Fibroblast of skin of left quadriceps (primary cell): ENCODE measurements at places on chromosomes 3 and 15.
A peak's percentile ranks its signal among the peaks of the same experiment; 100 is the strongest.

DNA sequence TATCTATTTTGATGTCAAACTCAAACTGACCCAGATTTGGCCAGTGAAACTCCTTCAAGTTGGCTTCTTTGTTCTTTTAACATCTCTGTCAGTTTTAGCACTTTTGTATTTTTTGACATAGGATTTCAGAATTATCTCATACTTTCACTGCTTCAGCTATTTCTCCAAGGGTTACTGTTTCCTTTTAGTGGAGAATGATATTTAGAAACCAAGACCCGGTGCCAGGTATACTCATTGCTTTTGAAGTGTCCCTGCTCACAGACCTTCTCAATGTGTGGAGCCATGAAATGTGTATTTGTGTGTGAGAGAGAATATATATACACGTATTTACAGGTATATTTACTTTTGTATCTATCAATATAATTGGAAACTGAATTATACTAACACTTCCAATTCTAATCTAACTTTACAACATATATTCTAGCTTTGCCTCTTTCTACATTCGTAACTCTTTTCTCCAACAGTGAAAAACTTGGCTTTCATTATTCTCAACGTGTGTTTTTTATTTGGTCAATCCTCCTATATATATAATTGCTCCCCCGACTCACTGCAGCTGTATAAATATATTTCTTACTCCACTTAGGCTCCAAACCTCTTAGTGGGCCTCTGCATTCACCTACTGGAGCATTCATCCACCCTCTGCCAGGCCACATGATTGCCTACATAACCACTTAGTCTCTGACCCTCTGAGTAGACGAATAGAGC is 54.0 kb downstream of the OTOL1 start:
- no peak for DNase-seq

- DNase-seq = no peak
Observed at GRCh38 chr3:13002398-13003124, 70.7 kb downstream of the IQSEC1 start.

GRCh38 chr3:157122116-157122515 is 37.8 kb downstream of the CCNL1 start:
- DNase-seq = peak; percentile 89

- DNase-seq = no peak
Observed at GRCh38 chr3:133894353-133895207, 1.1 kb downstream of the RAB6B start.

DNA sequence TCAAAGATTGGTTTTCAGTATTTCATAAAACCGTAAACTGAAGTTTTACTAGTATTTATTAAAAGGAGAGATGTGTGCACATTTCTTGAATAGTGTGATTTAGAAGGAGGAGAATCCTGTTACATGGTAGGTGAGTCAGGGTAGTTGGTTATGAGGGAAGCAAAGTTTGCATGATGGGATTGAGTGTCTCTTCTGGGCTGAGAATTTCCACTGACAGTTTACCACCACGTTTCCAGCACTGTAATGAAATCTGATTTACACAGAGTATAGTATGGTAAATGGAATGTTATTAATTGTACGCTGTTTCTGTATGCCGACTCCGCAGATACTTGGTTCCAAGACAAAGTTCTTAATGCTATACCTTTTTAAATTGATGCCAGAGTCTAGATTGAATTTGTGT is 1.6 kb downstream of the NECTIN3 start:
- DNase-seq = no peak

GRCh38 chr15:60933900-60934885 is 294.9 kb downstream of the RORA start:
- DNase-seq = no peak

- DNase-seq = peak; percentile 34
Observed at GRCh38 chr15:76393614-76394013, 57.0 kb downstream of the ISL2 start.

DNA sequence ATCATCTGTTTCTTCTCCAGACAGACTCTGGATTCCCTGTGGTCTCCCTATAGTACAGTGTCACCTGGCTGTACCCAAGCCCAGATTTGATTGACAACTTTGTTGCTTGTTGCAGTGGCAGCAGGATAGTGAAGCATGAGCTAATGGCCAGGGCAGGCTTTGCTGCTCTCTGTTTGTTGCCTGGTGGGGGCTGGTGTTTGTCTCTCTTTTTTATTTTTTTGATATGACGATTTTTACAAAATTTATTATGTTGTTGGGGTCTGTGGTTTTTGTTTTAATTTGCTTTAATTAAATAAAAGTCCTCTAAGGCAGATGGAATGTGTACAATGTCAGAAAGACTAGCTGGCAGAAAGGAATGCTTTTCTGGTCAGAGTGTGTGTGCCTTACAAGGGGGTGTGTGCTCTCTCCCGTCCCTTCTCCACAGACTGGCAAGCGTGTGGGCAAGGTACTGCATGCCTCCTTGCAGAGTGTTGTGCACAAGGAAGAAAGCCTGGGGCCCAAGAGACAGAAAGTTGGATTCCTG is 15.2 kb upstream of the CLEC3B start:
- peak; percentile 86 for DNase-seq

- peak; percentile 14 for DNase-seq
Observed at GRCh38 chr15:33292717-33293307, 18.0 kb upstream of the RYR3 start.

DNA sequence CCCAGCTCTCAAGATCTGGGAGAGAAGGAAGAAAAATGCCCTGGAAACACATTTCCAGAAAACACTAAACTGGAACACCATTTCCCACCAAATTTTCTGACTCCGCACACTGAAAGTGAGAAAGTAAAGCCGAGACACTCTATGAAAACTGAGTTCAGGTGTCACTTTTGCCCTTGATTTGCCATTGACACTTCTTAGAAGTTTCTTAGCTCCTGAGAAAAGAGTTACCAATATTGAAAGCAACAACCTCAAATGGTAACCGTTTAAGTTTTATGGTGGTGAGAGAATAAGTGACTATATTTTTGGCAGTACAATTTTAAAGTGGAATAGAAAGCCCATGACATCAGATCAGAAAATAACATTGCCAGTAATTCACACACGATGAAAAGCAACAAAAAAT is 39.0 kb downstream of the CD86 start:
- DNase-seq = no peak

DNA sequence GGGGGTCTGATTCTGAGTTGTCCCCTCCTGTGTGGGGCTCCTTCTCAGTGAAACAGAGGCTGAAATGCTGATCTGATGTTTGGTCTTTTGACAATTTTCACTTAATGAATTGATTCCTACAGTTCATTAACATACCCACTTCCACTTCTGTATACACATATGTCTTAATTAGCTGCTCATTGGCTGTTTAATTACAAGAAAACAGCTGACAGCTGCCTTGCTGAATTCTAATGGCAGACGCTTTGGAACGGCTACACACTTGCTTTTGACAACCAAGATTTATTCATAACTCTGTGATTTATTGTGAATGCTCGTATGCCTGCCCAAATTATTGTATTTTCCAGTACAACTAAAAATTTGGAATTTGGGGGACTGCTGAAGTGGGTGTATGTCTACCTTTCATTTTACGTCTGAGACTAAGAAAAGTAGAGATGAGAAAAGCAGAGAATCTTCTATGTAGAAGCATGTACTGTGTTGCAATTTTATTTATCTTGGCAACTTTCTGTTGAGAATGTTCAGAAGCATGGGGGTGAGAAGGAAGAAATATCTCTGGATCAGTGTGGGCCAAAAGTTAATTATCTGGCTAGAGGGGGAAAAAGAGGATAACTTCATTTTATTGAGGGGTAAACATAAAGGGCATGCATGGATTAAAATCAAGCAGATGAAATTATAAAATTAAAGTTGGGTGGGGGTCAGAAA is 46.5 kb upstream of the ICE2 start:
- DNase-seq = no peak

DNA sequence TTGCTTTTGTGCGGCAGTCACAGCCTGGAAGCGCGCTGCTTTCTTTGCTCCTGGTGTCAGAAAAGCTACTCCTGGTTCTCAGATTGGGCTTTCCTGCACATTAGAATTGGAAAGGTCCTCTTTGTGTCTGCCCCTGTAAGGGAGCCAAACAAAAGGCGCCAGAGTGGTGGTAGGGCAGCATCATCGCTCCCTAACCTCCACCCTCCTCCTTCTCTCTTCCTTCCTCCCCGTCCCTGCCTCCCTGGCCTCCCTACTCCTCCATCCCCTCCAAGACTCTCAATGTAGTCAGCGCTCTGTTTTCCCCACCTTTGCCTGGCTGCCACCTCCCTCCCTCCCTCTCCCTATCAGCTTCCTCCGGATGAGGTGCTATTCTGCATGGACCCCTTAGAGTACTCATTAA is 65.3 kb downstream of the SH3GL3 start:
- DNase-seq = no peak

GRCh38 chr3:85387913-85388505 is 429.2 kb downstream of the CADM2 start:
- no peak for DNase-seq

- DNase-seq = no peak
Observed at GRCh38 chr3:160346511-160346910, 52.5 kb downstream of the IFT80 start.

DNA sequence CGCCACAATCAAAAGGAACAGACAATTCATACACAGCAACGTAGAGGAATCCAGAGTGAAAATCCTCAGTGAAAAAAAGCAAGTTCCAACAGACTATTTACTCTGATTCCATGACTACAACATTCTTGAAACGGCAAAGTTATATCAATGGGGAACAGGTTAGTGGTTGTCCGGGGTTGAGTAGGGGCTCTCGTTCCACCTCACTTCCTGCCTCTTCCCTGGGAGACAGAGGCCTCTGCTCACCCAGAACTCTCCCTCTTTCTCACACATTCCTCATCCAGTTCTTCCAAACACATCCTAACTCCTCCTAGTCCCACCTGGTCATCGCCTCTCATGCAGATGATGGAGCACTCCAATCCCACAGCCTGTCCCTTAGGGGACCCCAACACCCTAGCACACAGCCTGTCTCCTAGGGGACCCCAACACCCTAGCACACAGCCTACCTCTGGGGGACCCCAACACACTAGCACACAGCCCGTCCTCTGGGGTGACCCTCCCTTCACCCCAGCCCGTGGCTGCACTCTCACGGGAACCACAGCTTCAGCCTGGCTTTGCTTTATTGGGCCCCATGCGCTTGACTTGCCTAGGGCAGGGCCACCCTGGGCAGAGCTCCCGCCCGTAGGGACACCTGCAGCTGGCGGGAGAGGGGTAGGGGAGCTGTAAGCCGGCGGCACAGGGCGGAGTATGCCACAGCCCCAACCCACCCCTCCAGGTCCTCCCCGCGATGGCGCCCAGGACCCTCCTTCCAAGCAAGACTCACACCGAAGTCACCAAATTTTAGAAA is 5.2 kb downstream of the OCA2 start:
- DNase-seq = no peak

- DNase-seq = no peak
Observed at GRCh38 chr3:126439346-126439967, 36.2 kb downstream of the ZXDC start.

DNA sequence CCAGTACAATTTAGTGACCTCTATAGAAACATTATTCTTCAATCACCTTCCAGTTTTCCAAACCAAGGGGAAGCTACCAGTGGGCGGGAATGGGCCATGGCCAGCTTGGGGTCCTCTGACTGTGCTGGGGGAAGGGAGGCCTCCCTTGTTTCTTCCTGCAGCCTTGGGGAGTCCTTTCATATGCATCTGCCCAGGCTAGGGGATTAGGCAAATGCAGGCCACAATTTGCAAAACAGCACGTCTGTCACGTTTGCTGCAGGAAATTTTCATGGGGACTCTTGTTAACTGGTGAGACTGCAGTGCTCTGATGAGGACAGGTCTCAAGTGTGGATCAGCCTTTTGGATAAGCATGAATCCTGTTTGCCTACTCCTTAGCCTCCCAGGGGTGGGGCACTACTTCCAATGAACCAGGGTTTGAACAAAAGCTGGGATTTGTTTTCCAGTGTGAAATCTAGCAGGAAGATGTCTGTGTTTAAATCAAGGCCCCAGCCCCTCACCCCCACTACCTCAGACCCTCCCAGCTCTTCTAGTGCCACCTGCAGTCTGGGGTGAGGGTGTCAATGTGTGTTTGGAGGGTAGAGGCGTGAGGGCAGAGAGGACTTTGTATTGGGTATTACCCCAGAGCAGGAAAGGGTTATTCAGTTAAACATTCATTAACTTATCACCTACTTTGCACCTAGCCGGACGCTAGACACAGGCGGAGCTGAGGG is 219.9 kb downstream of the OPA1 start:
- DNase-seq = no peak

DNA sequence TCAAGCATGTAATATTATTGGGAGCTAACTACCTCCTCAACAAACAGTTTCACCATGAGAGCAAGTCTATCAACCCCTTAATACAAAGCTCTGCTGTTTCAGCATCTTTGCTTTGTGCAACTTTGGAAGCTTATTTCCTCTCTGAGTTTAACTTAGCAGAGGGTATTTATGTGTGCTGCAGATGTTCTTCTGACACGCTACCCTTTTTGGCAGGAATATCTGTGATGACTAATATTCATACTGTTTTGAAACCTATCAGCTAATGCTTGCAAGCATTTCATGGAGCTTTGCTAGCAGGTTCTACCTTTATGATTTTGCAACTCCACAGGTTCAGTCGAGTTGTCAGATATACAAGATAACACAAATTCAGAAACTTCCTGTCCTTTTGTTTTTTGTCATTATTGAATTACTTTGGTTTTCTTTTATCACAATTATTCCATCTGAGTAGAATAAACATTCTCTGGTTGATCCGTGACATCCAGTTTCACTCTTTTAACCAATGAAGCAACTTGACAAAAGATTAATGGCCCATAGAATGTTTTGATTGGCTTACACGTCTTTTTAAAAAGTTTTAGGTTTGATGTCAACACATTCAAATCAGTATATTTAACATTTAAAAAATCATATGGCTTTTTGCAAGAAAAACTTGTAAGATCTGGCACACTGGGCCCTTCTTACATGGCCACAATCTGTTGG is 1.7 kb upstream of the SLC9A9 start:
- DNase-seq = peak; percentile 82

DNA sequence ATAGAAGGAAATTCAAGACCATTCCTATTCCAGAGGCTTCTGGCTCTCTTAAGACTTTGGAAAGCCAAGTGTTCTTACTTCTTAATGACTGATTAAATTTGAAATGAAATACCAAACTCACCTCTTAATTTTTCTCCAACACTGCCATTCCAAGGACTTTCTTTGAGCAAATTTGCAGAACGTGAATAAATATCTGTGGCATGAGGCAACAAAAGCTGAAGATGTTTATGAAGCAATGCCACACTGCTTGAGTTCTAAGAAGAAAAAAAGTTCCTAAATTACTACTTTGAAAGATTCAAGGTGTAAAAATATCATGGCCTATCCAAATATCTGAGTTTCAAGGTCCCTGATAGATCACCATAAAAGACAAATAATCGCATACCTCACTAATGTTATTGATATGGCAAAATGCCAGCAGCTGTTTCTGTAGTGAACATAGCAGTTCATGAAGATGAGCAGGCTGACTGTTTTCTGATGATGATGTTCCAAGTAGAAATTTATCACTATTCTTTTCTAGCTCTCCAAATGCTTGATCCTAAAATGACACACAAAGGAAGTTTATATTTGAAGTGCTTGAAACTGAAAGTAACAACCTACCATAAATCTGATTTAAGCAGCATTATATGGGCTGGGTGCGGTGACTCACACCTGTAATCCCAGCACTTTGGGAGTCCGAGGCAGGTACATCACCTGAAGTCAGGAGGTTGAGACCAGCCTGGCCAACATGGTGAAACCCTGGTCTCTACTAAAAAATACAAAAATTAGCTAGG is 104.4 kb downstream of the HERC1 start:
- no peak for DNase-seq
